Breast epithelium (tissue), 4 donors: ENCODE measurements at places on chromosomes 3 and 15. TPM values are rescaled to one million over a fixed set of nuclear protein-coding genes. Genes with fewer than 3 reads are reported as not detected.

DNA sequence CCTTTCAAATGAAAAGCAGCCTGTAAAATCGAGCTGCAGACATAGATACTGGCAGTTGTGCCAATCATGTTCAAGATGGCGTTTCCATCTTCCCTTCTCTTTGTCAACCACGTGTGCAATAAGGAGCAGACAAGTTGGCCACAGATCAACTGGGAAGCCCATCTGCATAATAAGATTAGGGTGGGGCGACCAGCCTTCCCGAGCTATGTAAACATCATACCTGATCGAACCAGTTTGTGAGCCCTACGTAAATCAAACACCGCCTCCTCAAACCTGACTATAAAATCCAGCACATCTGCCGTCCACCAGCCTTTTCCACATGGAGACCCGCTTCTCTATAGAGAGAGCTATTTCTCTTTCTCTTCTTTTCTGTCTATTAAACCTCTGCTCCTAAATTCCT, 37.2 kb downstream of the TRIM42 start:
- DNase-seq, result no peak

GRCh38 chr15:64443747-64444621, 16.4 kb upstream of the ZNF609 start:
- no peak for DNase-seq

- no peak for DNase-seq
Observed at GRCh38 chr3:127750226-127751031, 71.9 kb downstream of the MGLL start.

GRCh38 chr3:181711325-181712135, at the start of gene SOX2:
Gene SOX2, plus strand, starts transcription at chr3:181711925. Its CDS starts 436 bp downstream, at chr3:181712361.
- DNase-seq, result no peak

- DNase-seq, result no peak
Observed at GRCh38 chr3:40962721-40963120, 236.6 kb upstream of the CTNNB1 start.

GRCh38 chr15:52067545-52067926, 45.0 kb downstream of the BCL2L10 start:
- no peak for DNase-seq

- DNase-seq, result no peak
Observed at GRCh38 chr15:40436116-40436891, 4.4 kb upstream of the BAHD1 start.

- DNase-seq, result no peak
Observed at GRCh38 chr3:128879991-128880390, 571 bp downstream of the ACAD9 start.

DNA sequence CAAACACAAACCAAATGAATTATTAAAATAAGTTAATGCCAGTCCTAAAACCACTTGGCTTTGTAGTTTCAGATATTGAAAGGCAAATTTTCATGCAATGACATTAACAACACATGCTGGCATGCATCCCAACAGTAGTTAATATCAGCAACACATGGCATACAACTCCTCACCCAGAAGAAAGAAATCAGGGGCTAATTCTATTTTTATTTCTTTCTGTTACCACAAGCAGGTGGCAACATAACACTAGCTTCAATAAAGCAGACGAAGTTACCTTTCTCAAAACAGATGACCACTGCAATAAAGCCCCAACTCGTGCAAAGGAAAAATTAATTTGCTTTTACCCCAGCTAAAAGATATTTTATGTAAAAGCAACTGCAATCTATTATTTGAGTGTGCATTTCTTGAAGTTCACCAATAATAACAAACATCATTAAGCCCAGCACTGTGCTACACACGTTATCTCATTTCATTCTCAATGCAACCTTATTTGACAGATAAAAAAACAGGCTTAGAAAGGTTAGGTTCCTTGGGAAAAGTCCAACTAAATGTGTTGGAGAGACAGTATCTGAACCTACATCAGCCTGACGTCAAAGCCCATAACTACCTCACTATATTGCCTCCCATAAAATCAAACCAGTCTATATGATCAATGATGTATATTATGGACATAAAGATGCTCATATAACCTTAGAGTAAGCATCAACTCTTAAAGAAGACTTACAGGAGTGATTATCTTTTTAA, 2.8 kb downstream of the TOP2B start:
- DNase-seq, result no peak

GRCh38 chr15:27656296-27656987, 442.7 kb downstream of the OCA2 start:
- DNase-seq, result no peak

DNA sequence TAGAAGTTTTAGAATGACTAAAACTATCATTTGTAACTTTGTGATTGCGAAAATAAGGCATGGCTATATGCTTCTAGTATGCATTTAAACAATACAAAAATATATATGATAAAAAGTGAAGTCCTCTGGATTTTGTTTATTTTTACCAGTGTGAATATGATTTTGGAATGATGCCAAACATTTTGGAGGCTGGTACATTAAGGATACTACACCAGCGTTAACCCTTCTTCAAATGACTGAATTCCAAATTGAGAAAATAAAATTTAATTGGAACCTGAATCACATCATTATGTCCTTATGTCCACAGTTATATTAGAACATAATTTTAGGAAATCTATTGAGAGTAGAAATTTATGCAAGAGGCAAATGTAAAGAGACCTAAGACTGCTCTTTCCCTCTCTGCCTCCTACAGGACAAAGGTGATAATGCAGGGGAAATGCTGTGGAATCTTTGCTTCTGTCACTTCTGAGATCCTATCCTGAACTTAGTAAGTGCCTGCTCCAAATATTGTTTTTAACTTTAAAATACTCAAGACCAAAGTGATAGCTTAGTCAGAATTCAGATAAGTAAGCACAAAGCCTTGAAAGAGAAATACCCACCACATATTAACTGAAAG, 121.1 kb upstream of the NANOGP8 start:
- DNase-seq, result no peak

GRCh38 chr3:58556761-58557221, 19.8 kb upstream of the ACOX2 start:
- no peak for DNase-seq

DNA sequence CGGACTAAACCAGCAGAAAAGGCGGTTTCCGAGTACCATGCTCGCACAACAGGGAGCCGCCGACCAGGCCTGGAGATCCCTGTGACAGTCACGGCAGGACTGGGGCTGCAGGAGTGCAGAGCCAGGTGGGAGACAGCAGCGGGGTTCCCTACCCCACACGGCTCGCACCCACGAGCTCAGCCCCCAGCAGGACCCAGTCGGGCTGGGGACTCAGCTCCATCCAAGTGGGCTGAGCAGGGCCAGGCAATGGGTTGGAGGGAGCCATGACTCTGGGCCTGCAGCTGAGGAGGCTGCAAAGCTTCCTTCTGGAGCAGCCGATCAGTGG, 15.8 kb downstream of the XXYLT1 start:
- DNase-seq, result no peak

DNA sequence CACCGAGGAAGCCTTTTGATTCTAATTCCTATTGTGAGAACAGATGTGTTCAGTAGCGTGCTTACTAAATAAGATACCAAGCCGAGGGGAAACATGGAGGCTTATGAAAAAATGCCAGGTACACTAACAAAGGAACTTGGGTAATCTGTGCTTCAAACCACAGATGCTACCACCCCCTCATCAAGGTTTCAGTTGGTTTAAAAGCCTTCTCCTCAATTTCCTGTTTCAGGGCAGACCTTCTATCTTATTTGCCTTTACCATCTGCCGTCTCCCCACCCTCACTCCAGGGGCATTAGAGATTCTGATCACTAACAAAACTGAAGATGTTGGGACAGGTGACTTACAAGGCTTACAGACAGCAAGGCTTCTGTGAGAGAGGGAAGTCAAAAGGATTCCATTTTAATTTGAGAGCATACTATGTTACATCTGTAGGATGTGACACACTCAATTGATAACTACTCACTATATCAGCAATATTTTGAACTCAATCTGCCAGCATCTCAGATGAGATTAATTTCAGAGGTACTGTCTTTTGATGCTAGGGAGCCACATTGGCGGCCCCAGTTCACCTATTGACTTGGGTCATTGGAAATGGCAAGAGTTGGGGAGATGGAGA, 60.6 kb upstream of the PLCL2 start:
- no peak for DNase-seq

DNA sequence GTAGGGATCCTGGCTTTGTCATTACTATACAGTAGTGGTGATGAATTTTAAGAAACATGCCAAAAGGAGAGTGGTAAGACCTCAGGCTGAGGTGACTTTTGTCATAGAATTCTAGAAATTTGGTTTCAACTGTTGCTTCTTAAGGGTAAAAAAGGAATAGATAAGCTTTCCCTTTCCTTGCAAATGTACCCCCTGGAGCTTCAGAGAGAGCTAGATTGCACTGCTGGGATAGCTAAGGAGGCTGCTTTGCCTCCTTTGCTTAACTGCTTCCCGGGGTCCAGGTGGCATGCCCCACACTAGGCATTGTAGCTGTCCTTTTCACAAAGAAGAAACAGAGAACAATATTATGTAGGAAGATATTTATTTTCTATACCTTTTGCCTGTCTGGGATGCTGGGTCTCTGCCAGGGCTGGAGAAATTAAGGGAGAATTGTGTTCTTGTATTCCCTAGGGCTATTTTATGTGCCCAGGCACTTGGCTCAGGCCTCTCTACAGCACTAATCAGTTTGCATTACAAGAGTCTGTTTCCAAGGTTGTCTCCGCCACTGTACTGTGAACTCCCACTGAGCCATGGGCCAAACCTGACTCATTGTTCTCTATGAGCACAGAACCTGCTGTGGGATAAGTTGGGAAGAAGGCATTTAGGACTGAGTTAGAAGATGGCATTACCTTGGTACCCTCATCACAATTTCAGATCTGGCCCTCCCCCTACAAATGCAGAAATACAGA, 460.0 kb downstream of the PDCD6IP start:
- no peak for DNase-seq

DNA sequence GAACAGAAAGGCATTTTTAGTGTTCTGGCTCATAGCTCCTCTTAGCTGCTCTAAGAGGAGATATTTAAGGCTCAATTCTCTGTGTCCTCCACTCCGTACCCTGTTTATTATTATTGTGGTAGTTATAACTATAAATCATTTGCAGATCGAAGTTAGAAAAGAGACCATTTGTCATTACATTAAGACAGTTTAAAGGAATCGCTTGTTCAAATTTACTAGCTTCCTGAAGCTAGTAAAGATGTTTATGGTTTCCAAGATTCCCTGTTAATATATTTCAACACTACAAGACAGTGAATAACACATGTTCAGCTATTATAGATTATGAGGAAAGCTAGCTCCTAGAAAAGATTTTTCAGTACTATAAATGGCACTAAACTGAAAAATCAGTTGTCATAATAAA, 12.6 kb downstream of the ATXN7 start:
- no peak for DNase-seq

- DNase-seq, result no peak
Observed at GRCh38 chr3:139312959-139313358, 30.9 kb upstream of the MRPS22 start.

GRCh38 chr3:5788496-5788895, 601.0 kb downstream of the EDEM1 start:
- no peak for DNase-seq

GRCh38 chr15:72836676-72837330, 53.2 kb upstream of the ADPGK start:
- DNase-seq, result no peak

DNA sequence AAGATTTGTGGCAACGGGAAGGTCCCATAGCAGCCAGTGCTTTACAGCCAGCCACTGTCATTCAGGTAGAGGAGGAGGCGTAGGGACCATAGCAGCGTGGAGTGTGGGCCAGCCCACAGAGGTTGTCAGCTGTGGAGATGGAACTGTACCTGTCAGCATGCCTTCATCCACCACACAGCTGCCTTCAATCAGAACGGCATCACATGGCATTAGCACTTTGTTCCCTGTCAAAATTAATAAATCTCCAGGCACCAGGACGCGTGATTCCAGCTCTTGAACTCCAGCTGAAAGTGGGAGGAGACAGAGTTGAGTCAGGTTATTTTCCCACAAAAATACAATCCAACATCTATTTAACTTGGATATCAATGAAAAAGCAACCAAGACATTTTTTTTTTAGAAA, 84.0 kb downstream of the ATP13A4 start:
- no peak for DNase-seq

- no peak for DNase-seq
Observed at GRCh38 chr3:190644035-190644434, 130.2 kb downstream of the IL1RAP start.

DNA sequence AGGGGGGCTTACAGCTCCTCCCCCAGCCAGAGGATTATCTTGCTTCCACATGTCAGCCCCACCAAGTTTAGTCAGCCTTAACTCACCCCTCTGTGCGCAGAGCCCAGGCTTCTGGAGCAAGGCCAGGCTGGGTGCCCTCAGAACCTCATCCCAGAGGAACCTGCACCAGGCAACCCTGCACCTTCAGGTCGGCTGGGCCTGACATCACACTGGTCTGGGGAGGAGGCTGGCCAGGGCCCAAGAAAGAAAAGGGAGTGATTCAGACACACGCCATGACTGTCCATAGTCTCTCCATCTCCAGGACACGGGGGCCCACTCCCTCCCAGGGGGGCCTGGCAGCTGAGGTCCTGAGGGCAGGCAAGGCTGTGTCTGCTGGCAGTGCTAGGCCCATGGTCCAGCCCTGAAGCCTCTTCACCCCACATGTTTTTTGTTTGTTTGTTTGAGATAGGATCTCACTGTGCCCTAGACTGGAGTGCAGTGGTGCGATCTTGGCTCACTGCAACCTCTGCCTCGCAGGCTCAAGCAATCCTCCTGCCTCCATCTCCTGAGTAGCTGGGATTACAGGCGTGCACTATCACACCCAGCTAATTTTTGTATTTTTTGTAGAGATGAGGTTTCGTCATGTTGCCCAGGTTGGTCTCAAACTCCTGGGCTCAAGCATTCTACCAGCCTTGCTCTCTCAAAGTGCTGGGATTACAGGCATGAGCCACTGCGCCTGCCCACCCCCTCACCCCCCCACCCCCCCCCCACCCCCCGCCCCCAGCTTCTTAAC, 11.1 kb downstream of the TNK2 start:
- peak; percentile 70 for DNase-seq

CELF6 gene
- total RNA-seq, result 2.6 TPM

MCCC1 gene
- total RNA-seq, result 47.6 TPM

CAMK1 gene
- 58.7 TPM for total RNA-seq

CACNA2D3 gene
- 2.3 TPM for total RNA-seq

NEK10 gene
- 48.4 TPM for total RNA-seq

FAM81A gene
- total RNA-seq, result not detected

GOLGA8G gene
- not detected for total RNA-seq

BCL6 gene
- 281 TPM for total RNA-seq

MED12L gene
- total RNA-seq, result 1.6 TPM

LOXL1 gene
- 11.3 TPM for total RNA-seq

ZNF619 gene
- total RNA-seq, result 4.8 TPM

AHSG gene
- not detected for total RNA-seq
